ENCODE measurements at places on chromosomes 6 and 20.

DNA sequence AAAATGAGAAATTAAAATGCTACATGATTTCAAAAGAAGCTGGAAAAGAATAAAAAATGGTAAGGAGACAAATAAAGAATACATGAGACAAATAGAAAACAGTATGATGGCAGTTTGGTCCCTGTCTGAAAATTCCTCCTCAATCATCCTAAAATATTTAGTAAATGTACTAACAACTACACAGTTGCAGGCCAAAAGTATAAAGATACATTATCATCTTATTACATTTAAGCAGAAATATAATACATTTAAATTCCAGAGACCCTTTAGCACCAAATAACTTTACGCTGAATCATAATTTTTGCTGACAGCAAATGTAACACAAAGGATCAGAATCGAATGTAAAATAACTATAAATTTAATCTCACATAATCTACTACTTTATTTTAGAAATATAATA lies 4.4 kb downstream of the HMGCLL1 start:
- no peak for DNase-seq

DNA sequence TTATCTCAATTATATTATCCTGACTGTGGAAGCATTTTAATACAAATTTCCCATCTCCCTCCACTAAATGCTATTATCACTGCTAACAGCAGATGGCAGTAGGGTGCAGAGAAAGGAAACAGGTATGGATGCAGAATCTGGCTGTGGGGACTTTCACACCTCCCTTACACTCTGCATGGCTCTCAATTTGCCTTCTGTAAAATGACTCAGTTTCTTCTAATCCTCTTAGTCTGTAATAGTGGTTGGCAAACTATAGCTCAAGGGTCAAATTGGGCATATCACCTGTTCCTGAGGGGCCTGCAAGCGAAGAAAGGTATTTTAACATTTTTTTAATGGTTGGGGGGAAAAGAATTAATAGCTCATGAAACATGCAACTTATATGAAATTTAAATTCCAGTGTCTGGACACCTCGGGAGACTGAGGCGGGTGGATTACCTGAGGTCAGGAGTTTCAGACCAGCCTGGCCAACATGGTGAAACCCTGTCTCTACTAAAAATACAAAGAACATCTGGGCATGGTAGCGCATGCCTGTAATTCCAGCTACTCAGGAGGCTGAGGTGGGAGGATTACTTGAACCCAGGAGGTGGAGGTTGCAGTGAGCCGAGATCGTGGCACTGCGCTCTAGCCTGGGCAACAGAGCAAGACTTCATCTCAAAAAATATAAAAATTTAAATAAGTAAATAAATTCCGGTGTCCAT lies 83.5 kb downstream of the ZMYND8 start:
- DNase-seq = peak; percentile 19

DNA sequence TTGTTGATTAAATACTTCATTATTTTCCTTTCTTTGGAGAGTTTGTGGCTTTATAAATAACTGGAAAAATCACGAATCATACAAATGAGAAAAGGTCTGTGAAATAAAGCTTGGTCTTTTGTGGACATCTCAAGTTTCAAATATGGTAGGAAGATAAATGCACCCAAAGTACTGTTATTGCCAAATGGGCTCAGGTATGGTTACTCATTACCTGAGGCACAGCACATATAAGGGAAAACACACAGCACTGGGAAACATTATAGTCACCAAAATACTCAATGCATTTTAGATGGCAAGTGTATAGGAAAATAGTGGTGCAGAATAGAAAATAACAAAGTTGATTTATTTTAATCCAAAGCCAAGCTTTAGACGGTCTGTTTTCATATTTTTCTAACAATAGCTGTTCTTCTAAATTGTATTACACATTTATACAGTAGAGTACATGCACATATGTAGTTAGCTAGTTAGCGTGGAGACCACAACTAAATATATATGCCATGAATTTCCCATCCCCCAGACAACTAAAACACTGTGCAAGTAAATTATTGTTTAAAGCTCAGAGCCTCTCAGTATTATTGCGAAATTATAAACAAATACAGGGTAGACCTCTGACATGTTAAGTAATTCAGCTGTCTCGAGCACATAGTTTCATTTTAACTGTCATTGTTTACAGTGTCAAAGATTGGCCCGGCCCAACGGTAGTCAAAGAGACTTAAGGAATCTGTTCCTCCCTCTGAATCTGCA lies 336.0 kb downstream of the SYNE1 start:
- no peak for DNase-seq

DNA sequence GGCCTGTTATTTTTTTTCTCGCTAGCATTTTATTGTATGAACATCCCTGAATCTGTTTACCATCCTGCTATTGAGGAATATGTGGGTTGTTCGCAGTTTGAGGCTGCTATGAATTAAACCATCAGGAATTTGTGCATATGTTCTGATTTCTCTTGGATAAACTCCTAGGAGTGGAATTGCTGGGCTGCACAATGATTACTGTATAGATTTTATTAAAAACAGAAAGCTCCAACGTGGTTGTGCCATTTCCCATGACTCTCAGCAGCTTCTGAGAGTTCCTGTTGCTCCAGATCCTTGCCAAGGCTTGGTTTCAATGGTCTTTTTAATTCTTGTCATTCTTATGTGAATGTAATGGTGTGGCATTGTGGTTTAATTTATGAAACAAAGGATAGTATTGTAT lies 75.1 kb downstream of the EDN3 start:
- DNase-seq = no peak

DNA sequence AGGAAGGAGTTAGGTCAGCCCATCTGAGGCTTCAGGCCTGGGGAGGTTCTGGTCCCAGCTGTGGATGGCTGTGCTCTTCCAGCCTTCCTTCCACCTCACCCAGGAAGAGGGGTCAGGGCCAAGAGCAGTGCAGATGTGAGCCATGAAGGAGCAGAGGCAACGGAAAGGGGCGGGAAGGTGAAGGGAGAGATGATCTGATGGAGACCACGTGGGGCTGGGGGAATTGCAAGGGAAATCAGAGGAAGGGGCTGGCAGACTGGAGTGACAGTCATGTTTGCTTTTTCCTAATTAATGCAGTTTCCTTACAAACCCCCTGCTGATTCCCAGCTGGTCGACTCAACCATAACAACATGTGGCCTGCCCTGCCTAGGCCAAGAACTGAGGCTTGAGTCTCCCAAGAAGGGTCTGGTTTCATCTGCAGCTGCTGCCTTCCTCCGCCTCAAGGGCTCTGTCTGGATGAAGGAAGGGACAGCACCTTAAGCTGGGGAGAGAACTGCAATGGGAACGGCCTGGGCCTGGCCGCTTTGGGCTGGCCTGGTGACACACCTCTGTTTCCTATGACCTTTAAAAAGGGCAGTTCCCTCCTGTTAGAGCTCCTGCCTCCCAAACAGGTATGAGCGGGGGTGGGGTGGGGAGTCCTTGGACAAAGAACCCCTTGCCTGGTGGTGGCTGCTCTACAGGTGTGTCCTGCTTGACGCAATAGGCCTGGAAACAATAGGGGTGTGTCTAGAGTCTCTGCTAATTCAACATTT lies 7.8 kb upstream of the MRPS18A start:
- DNase-seq = no peak

GRCh38 chr20:1861347-1861976 lies 33.7 kb upstream of the SIRPA start:
- DNase-seq = no peak

DNA sequence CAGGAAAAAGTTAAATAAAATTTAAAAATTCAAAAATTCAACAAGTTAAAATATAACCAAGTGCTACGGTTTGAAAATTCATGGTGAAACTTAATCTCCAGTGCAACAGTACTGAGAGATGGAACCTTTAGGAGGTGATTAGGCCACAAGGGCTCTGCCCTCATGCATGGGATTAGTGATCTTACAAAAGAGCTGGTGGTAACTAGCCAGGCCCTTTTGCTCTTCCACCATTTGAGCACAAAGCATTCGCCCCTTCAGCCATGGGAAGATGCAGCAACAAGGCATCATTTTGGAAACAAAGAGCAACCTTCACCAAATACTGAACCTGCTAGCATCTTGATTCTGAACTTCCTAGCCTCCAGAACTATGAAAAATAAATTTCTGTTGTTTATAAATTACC lies 80.9 kb downstream of the RNGTT start:
- DNase-seq = no peak

DNA sequence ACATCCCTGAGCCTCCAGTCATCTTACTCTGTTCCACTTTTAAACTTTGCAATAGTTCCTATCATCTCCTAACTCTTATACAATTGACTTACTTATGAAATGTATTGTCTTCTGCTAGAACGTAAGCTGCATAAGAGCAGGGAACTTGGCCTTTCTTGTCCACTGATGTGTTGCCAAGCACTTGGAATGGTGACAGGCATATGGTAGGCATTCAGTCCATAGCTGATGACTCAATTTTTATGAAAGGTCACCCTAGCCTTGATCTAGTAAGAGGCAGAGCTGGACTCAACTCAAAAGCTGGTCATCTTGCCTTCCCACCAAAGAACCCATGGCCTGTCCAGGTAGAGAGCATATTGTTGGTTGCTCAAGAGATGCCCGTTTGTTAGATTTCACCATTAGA lies 82.4 kb upstream of the FAM184A start:
- no peak for DNase-seq

- DNase-seq = no peak
Measured at GRCh38 chr6:11744101-11744500, 34.5 kb downstream of the ADTRP start.

DNA sequence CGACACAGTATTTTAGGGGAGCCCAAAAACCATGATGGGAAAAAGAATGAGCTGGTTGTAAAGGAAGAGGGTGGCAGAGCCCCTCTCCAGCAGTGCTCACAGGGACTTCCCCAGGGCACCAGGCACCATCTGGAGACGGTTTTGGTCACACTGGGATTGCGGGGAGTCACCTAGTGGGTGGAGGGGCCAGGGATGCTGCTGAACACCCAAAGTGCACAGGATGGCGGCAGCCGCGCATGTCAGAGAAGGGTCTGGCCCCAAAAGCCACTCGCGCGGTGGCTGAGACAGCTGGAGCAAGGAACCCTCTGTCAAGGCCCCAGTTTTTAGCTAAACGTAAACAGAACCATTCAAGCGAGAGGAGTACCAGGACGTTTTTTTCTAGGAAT lies 10.8 kb downstream of the CTSZ start:
- DNase-seq = no peak

DNA sequence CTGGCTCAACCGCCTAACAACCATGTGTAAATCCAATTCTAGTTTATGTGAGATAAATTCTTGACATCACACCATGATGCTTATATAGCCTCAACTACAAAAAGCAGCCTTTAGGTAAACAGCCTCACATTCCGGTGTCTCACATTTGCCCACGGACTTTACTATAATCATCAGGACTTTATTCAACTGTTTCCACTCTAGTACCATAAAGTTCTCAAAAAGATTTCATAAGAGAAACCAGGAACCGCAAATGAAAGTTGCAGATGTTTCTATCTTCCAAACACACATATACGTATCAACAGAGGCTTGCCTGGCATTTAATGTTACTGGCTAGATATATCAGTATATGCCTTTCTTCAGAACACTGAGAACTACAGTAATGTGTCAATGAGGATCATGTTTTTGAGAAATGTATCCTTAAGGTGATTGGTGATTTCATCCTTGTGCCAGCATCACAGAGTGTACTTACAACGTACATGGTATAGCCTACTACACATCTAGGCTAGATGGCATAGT lies 80.0 kb downstream of the EPB41L2 start:
- no peak for DNase-seq

- no peak for DNase-seq
Measured at GRCh38 chr20:53220482-53221307, 248.5 kb downstream of the TSHZ2 start.

GRCh38 chr6:84033523-84034451 lies at the start of gene MRAP2:
MRAP2 (plus strand) TSS chr6:84033772; CDS start chr6:84055319, 21,547 bp downstream.
- DNase-seq = no peak

DNA sequence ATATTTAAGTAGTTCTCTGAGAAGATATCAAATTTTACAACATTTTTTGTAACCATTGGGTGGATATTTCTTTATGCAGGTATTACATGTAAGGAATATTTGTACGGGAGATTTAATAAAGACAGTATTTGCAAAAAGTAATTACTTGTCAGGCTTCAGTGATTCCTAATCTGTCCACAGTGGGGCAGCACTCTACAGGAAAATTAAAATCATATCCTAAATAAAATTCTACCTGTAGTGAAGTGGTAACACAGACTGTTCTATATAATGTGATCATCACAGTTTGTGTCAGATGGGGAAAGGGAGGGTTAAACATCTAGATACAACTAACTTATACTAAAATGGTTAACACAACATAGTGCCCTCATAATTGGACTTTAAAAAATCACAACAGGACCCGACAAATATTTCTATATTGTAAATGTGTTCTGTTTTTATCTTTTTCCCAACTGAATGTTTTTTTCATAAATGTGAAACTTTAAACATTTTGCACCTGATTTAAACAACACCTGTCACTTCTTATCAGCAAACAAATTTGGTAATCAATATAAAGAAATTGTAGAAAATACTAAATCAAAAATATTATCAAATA lies 145.6 kb upstream of the MANEA start:
- no peak for DNase-seq

DNA sequence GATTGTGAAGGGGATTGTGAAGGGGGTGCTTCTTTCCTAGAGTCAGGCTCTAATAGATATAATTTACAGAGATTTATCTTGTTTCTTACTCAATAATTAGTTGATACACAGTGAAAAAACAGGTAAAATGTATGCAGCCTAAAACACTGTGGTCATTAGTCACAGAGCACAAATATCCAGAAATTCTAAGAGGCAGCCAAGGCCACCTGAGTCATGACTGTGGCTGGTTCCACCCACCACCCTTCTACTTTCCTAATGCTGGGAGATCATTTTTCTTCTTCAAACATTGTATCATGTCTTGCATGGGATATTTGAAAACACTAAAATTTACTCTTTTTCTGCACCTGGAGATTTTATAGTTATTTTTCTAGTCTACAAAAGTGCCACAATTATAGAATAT lies 181.6 kb downstream of the OTOR start:
- no peak for DNase-seq

DNA sequence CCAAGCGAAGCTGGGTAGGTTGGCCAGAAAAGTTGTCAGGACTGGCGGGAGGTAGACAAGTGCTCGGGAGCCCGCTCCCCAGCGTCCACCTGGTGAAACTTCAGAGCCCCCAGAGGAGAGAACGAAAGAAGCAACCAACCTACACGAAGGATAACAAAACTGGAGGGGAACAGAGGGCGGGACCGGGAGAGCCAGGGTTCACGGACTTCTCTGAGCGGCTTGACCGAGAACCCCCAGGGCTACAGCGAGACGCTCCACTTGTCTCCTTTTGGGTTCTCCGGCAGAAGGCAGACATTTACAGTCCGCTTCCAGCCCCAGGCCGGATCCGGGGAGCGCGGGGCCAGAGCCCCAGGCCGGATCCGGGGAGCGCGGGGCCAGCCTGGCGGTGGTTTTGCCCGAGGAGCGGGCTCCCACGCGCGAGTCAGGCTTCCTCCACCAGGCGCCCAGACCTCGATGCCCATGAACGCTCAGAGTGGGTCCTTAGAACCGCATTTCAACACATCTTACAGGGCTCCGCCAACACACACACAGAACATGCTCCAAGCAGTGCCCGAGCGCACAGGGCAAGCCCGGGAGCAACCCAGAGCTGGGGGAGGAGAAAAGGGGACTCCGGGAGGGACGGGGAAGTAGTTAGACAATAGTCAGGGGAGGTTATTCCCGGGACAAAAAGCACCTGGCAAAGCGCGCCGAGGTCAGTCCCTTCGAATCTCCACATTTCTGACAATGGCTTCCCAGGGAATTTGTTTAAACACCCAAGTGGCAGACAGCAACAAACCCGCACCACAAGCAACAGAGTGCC lies 1.1 kb downstream of the PTPRK start:
- peak; percentile 4 for DNase-seq

Data from stimulated activated CD4-positive, alpha-beta T cell treated with anti-CD3 and anti-CD28 coated beads, Interleukin-1b, Interleukin-23, amount 100 ng/mL, for 1 hour (primary cell).